Stimulated activated CD4-positive, alpha-beta T cell treated with anti-CD3 and anti-CD28 coated beads, Interleukin-1b, Interleukin-23, amount 100 ng/mL, for 1 hour (primary cell): ENCODE measurements at places on chromosomes 3 and 15.

DNA sequence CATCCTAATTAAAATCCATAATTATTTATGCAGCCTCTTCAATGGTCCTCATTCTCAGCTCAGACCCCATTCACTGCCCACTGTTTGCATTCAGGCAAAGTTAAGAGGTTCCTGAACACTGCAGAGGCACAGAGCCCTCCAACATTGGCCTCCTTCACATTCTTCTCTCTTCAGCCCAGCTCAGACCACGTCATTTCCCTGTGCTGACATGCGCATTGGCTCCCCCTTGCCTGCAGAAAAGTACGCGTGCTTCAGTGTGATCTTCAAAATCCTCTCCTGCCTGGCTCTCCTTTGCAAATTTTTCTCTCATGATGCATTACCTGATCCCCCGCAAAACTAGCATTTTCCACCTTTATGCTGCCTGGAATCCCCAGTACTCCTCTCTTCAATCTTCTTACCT lies 552.3 kb downstream of the NTRK3 start:
- no peak for DNase-seq

- no peak for DNase-seq
Measured at GRCh38 chr15:27249046-27249759, 278.2 kb downstream of the GABRG3 start.

- no peak for DNase-seq
Measured at GRCh38 chr3:9238276-9238675, 11.2 kb downstream of the SRGAP3 start.

GRCh38 chr15:45670091-45670490 lies 35.3 kb downstream of the SQOR start:
- no peak for DNase-seq

DNA sequence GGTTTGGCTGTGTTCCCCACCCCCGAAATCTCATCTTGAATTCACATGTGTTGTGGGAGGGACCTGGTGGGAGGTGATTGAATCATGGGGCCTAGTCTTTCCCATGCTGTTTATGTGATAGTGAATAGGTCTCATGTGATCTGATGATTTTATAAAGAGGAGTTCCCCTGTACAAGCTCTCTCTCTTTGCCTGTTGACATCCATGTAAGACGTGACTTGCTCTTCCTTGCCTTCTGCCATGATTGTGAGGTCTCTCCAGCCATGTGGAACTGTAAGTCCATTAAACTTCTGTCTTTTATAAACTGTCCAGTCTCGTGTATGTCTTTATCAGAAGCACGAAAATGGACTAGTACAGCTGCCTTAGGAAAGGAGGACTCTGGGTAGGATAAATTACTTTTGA lies 976.7 kb downstream of the MCTP2 start:
- no peak for DNase-seq

DNA sequence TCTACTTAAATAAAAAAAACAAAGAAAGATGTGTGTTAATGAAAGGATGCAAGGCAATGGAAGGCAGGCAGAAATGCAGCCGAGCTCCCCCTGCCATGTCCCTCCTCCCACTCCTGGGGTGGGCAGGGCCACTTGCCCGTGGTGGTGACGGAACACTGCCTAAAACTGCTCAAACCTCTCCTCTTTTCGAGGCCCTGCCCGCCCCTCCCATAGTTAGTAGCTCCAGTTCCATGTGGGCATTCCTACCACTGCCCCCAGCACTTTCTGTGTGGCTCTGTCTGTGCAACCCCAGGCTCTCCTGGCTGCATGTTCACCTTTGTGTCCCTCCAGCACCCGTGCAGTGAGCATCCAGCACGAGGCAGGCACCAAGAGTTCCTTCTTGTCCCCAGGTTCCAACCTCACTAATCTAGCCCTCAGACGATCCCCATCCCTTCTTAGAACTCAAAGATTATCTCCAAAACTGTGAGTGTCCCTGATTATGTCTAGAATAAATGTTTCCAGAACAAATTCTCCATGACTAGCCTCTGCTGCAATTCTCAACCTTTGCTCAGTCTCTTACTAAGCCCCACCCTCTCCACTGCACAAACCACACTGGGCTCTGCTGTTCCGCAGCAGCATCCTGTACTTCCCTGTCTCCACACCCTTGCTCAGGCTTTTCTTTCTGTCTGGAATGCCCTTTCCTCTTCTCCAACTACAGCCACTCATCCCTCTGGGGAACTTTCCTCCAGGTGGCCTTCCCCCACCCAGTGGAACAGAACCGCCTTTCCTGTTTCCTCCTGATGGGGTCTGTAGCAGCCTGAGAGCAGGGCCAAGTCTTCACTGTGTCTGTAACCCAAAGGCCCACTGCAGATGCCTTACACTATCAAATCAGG lies 32.6 kb upstream of the SPTBN5 start:
- DNase-seq, result no peak

- DNase-seq, result no peak
Measured at GRCh38 chr3:40381904-40382616, 4.9 kb upstream of the ENTPD3 start.

- DNase-seq, result no peak
Measured at GRCh38 chr15:90839187-90840071, 29.0 kb upstream of the FURIN start.

GRCh38 chr15:92273723-92274122 lies 120.0 kb upstream of the ST8SIA2 start:
- DNase-seq, result no peak

- no peak for DNase-seq
Measured at GRCh38 chr3:141796889-141797781, 33.9 kb downstream of the GRK7 start.

DNA sequence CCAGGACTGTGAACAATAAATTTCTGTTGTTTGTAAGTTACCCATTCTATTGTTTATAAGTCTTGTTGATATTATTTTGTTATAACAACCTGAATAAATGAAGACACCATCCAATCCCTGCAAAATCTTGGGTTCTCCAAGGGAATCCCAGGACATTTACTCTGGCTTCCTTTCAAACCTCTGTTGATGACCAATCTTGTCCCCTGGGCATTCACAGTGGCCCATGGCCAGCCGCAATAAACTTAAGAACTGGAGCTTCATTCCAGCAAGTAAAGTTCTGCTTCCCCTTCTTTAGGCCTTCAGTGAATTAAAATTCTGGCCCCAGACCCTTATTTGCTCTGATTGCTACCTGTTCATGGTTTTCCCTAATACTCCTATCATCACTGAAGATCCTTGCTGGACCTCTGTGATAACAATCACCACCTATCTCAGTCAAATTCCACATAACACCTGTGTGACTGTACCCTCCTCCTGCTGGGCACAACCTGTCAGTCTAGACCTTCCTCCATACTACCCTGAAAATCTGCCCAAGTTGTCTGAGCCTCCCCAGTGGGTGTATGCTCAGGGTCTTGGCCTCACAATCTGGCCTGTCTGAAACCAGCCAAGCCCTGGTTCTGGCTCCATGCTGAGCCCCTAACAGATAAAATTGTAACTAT lies 153.1 kb downstream of the SEMA6D start:
- no peak for DNase-seq

DNA sequence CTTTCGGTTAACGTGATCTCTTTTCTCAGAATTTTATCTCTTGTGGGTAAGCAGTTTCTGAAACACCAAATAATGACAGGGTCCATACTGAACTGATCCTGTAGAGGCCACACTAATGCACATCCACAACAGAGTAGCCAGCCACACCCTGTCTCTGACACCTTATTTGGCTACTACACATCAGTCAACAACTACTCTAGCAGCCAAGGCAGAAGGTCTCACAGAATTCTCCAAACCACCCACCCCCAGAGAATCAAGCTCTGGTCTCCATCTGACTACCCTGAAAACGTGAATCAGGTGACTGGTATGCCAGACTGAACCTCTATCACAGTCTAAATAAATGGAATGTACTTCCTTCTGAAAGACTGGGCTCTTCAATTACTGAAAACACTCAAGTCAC lies 38.0 kb downstream of the EDC3 start:
- DNase-seq, result no peak
